ENCODE measurements at places on chromosomes 3 and 15.

GRCh38 chr3:153762411-153763235, 358.6 kb upstream of the ARHGEF26 start:
- DNase-seq, result no peak

GRCh38 chr3:12279591-12280326, 9.1 kb upstream of the PPARG start:
- no peak for DNase-seq

DNA sequence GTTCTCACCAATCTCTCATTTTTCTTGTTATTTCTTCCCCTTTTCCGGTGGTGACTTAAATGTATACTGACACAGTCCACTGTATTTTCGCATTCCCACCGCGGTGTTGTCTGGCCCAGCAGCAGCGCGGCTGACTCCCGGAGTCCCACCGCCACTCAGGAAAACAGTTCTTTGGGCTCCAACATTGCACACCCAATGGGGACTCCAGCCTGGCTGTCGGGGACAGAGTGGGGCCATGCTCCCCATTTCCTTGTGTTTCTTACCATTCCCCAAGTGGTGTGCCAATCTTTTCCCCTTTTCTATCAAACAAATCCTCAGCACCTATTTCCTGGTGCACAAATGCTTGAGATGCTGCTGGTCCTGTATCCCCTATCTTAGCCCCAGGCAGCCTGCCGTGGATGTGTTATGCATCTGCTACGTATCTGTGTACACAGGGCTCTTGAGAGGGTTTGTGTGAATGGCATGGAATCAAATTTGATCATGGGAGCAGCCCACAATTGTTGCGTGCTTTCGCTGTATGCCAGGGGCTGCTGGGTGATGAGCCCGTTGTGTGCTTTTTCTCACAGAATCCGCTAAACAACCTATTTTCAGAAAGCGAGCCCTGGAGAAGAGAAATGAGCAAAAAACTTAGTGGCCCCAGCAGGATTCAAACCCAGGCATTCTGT, 219.1 kb upstream of the RGMA start:
- DNase-seq, result no peak

DNA sequence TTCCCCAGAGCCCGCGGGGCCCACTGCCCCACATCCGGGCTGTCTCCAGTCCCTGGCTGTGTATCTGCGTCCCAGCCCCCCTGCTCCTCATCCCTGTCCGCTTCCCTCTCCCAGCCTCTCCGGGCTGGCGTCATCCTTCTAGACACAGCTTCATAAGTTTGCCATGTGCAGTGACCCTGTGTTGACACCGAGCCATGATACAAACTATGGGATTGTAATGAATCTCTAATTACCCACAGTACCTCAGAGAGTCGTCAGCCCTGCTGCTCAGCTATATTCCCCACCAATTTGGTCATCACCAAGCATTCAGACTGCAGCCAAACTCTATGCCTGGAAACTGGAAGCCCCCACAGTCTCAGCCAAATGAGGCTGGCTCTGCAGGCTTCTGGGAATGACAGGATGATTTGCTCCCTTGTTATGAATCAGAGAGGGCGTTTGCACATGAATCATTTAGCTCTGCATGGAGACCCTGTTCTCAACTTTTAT, 466.1 kb upstream of the ATP11B start:
- peak; percentile 82 for DNase-seq

DNA sequence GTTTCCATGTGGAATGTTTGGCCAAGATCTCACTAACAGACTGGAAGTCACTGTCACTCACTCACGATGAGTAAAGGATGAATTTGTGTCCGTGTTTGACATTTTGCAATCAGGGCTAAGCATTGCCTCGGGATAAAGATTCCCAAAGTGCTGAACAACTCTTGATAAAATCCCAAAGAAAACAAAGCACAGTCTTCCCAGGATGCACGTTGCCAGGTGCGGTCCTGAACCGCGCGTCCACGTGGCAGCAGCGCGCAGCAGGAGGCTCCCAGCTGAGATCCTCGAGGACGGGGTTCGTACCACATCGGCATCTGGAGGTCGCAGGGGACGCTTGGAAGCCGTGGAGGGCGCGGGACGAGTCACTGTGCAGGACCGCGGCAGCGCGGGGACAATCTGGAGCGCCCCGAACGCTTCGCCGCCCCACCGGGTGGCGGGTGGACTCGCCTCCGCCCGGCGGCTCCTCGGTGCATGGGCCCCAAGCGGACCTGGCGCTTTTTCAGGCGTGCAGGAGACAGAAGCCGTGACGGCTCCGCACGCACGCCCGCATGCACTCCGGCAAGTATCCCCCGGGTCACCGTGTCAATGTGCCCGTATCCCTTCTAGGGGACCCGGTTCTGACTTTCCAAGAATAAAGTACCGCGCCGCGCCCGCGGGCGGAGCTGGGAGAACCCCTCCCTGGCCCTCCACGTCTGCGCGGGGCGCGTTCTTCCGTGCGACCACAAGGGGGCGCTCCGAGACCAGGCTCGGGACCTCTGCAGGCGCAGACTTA, 17.7 kb downstream of the CPN2 start:
- peak; percentile 69 for DNase-seq

GRCh38 chr3:39396690-39397089, 9.8 kb upstream of the RPSA start:
- DNase-seq, result no peak

- no peak for DNase-seq
These were observed 448 bp upstream of the KBTBD12 start for GRCh38 chr3:127914584-127914983.

- DNase-seq, result no peak
These were observed 32.1 kb downstream of the DNASE1L3 start for GRCh38 chr3:58178528-58179234.

- no peak for DNase-seq
These were observed 11.3 kb upstream of the KIF23 start for GRCh38 chr15:69402816-69403215.

GRCh38 chr3:153980252-153980590, 141.0 kb upstream of the ARHGEF26 start:
- DNase-seq, result no peak

DNA sequence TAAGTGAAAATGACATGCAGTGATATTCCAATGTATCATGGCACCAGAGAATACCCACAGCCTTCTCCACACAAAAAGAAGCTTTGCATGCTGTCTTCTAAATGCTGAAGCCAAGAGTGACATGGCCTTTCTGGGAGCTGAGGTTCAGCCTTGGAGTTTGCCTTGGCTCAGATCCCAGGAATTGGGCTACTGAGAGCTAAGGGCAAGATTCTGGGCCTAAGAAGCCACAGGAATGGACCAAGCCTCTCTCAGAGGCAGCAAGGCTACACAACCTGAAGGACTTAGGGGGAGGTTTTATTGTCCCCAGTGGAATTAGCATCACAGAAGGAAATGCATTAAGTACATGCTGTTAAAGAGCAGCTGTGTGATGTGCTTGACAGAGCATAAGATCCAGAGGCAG, 1078.5 kb downstream of the TUSC7 start:
- DNase-seq, result peak; percentile 92

DNA sequence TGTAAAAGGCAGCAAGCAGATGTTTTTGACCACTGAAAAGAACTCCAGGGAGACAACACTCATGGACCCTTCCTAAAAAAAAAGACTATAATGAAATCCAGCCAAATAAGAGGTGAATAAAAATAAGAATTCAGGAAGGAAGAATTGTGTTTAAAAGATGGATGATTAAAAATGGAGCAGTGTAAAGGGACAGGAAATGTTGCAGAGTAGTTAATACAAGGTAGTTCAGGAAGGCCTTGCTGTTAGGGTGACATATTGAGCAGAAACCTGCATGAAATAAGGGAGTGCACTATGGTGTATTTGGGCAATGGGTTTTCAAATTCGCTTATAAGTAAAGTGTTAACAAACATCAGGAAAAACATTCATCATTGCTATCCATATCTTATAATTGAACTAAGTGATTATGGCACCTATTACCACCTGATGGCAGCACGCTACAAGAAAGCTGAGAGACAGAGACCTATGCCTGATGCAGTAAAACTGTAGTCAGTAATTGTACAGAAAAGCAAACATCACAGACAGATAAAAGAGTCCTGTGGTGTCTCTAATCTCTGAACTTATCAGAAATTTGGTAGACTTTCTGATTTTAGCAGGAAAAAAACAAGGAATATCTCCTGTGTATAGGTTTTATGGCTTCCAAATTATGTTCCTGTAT, 5.8 kb upstream of the DBR1 start:
- DNase-seq, result no peak

- DNase-seq, result no peak
These were observed 20.5 kb downstream of the FAM240A start for GRCh38 chr3:46632792-46633191.

- DNase-seq, result no peak
These were observed 156.7 kb downstream of the DIPK2A start for GRCh38 chr3:144128108-144128892.

GRCh38 chr3:157794771-157795170, 291.6 kb upstream of the VEPH1 start:
- no peak for DNase-seq

DNA sequence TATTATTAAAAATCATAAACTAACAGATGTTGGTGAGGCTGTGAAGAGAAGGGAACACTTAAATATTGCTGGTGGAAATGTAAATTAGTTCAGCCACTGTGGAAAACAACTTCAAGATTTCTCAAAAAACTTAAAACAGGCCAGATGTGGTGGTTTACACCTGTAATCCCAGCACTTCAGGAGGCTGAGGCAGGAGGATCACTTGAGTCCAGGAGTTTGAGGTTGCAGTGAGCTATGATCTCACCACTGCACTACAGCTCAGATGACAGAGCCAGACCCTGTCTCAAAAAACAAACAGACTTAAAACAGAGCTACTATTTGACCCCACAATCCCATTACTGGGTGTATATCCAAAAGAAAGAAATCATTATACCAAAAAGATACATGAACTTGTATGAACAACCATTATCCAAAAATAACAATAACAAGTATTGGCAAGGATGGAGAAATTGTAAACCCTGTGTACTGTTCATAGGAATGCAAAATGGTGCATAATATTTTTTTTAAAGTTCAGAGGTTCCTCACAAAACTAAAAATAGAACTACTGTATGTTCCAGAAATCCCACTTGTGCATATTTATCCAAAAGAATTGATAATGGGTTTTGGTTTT, 25.5 kb downstream of the ZNF148 start:
- DNase-seq, result no peak

DNA sequence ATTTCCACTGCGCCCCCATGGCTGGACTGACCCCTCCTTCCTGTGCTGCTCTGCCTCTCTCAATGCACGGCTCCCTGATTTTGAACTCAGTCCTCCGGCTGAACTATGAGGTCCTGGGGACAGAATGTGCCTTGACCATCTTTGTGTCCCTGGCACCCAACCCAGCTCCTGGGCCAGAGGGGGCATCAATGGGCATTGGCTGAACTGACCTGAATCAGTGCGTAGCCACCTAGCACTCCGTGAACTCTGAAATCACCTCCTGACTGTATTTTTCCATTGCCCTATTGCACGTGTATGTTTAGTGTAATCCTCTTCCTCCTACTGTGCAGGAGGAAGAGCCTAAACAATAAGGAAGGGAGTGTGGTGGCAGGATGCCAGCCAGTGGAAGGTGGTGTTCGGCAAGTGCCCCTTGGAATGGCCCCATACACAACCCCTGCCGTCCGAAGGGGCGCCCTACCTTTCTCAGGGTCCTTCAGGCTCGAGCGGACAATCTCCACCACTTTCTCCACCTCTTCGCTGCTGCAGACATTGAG, 33.5 kb downstream of the BDH1 start:
- no peak for DNase-seq

DNA sequence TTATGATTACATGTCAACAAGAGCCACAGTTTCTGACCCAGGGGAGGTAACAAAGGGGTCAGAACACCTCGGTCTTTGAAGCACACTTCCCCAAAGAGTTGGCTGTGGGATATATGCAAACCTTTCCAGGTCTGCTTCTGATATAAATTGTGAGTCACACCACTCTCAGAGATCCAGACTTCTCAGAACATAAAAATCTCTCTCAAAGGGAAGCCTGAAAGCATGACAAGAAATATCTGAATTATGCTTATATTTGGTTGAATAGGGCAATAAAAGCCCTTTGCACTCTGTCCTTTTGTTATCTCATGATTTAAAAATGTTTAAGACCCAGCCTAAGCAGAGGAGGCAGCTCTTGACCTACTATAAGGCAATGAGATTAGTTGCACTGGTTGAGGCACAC, 56.8 kb downstream of the MYH15 start:
- no peak for DNase-seq

DNA sequence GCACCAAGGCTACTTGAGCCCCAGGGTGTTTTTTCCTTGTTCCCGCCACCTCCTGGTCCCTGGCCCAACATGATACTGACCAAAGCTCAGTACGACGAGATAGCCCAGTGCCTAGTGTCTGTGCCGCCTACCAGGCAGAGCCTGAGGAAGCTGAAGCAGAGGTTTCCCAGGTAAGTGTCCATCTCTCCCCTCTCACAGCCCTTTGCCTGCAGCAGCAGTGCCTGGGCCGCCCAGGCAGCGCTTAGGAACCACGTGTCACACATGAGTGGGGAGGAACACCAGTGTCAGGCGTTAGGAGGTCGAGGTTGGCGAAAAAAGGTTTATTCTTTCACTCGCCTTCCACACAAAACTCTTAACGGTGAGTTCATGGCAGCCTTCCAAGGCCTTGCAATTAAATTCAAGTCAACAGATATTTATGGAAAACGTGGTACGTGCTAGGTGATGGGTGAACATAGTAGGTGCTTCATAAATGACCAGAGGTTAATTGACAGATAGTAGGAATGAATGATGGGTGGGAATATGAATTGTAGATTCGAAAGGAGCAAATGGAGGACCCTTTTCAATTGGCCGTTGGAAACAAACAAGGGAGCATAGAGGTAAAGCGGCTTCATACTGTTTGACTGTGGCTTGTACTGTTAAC, 486 bp downstream of the CDIN1 start:
- DNase-seq, result no peak

DNA sequence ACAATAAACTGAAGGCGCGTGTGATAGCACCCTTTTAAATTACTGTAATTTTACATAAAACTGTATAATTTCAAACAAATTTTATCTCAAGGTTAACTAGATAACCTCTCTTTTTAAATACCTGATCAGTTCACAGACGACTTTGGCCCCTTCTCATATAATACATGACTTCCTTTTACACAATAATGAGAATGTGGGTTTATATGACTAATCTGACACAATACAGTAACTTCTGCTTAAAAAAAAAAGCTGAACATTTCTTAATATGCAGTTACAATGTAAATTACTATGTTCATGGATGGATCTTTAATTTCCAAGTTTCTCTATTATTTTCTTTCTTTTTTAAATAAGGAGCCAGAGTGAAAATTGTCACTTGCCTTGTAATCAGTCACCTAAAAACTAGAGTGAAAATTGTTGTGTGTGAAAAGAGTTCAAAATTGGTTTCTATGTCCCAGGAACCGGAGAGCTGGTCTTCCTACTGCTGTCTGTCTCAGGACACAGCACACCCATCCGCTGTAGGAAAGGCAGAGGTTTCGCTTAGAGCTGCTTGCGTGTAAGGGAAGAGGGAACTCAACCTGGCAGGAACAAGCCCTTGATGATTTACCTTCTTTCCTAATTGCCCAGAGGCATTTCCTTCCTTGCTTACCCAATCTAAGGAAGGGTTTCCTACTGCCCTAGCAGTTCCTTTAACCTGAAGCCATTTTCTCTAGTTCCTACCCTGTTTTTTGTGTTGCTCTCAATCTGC, 33.3 kb downstream of the PLD1 start:
- DNase-seq, result no peak

Data from fibroblast of skin of left quadriceps (primary cell).